ENCODE measurements at places on chromosomes 7 and 10. TPM values are rescaled to one million over a fixed set of nuclear protein-coding genes. Genes with fewer than 3 reads are reported as not detected.

ACBD7 gene
- 2.7 TPM for total RNA-seq

PNLIPRP1 gene
- not detected for total RNA-seq

DLX5 gene
- not detected for total RNA-seq

NRCAM gene
- 0.21 TPM for total RNA-seq

KIF20B gene
- 48.7 TPM for total RNA-seq

NPSR1 gene
- not detected for total RNA-seq

CYP2W1 gene
- total RNA-seq, result not detected

LGI1 gene
- total RNA-seq, result not detected

ERVW-1 gene
- total RNA-seq, result not detected

FBXO24 gene
- total RNA-seq, result 0.41 TPM

Measured in activated T-helper 1 cell treated with anti-CD3 and anti-CD28 coated beads, Interleukin-12 subunit alpha, Interleukin-12 subunit beta, Interleukin-2, Interleukin-4 antibody, amounts not matched to agents 30 ng/mL and 10 ng/mL and 1 ng/mL, durations not matched to agents 14 hours and 24 hours and 36 hours (primary cell).